ENCODE measurements at places on chromosomes 7 and 10.

- DNase-seq = no peak
These were observed 79.9 kb downstream of the FZD1 start for GRCh38 chr7:91343996-91344629.

DNA sequence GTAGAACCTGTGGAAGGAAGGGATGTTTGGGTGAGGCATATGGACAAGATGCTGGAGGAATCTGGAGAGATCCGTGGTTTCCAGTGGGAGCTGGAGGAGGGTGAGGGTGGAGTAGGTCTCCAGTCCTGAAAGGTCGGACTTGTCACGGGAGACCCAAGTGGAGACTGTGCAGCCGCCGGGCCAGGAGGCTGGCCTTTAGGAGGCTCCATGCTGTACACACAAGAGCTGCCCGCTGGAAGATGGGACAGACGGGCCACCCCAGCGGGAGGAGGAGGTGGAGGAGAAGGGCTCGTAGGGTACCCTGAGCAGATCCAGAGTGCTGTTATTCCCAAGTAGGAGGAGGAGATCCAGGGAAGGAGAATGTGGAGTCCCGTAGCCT, 106.7 kb downstream of the NKX6-2 start:
- DNase-seq = no peak

- DNase-seq = no peak
These were observed 200.9 kb downstream of the CDC14C start for GRCh38 chr7:49125246-49125645.

- no peak for DNase-seq
These were observed 30.6 kb upstream of the IKZF1 start for GRCh38 chr7:50273870-50274269.

- DNase-seq = no peak
These were observed 649.1 kb downstream of the TNS3 start for GRCh38 chr7:46932676-46933424.

DNA sequence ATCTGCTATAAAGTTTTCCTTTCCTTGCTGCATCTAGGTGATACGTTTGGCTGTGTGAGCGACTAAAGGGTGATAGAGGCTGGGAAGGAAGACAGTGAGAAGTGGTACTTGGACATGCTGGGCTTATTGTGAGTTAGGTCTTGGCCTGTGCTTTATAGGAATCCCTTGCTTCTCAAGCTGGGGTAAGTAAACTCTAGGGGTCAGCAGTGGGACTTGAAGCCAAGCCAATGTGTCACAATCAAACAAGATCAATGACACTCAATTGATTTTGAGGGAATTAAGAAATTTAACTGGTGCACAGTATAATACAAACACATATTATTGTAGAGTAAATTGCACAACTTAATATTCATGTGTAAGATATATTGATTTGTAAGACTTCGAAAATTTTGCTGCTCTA, 155.8 kb upstream of the AOAH start:
- no peak for DNase-seq
